ENCODE measurements at places on chromosomes 4 and X.

- DNase-seq = no peak
Measured at GRCh38 chr4:89316211-89316610, 8.6 kb upstream of the GPRIN3 start.

GRCh38 chr4:75723163-75724065 lies 963 bp upstream of the USO1 start:
- no peak for DNase-seq

GRCh38 chrX:20988118-20988517 lies 386.1 kb upstream of the CNKSR2 start:
- no peak for DNase-seq

DNA sequence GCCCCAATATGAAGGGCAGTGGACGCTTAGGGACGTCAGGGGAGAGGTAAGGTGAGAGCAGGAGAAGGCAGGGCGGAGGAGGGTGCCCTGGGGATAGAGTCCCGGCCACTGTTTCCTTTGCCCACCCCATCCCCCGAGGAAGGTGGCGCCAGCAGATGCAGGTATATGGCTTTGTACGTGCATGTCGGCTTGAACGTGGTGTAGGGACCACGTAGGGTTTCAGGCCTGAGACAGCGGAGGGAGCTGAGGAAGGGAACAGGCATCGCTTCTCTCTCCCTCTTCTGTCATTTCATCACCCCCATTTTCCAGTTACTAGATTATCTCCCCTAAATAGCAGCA lies 97.9 kb downstream of the PHKA2 start:
- no peak for DNase-seq

DNA sequence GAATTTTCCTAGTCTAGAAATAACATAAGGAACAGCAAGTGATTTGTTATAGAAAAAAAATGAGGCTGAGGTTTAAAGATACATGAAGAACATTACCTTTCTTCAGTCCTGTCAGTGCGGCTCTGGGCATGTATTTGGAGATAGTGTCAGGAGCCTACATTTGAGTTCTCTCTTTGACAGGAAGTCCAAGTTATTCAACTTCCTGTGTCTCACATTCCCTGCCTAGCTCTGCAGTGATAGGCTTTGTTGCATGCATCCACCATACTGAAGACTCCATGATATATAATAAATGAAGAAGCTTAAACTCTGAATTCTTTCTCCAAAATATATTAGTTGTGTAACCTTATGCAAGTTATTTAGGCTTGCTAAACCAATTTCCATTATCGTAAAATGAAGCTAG lies 148.7 kb downstream of the RELL1 start:
- DNase-seq = no peak

DNA sequence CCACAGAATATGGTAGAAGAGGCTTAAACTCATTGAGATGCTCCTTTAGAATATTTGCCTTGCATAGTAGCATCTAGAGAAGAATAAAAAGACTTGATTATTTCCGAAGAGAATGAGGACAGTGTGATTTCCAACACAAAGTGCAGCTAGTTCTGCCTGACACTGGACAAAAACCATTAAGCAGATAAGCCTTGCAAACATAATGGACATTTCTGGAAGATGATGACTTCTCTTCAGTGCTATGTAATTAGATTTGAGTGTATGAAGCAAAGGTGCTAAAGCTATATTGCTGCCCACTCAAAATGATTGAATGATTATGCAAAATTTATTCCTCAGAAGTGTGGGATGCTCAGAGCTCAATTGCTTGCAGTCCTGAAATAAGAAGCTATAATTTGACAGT lies 156.4 kb downstream of the VEGFC start:
- no peak for DNase-seq

- no peak for DNase-seq
Measured at GRCh38 chr4:86876894-86877685, 15.1 kb downstream of the C4orf36 start.

- DNase-seq = no peak
Measured at GRCh38 chrX:57329008-57329407, 42.5 kb downstream of the FAAH2 start.

GRCh38 chr4:7719354-7720174 lies 220.1 kb downstream of the AFAP1 start:
- DNase-seq = no peak

GRCh38 chrX:9336456-9336855 lies 128.4 kb upstream of the TBL1X start:
- DNase-seq = no peak

- DNase-seq = no peak
Measured at GRCh38 chr4:57214654-57215411, 104.6 kb upstream of the IGFBP7 start.

GRCh38 chr4:139887962-139888735 lies 222.5 kb downstream of the MGST2 start:
- DNase-seq = no peak

GRCh38 chr4:81621490-81621889 lies 149.8 kb upstream of the RASGEF1B start:
- DNase-seq = no peak

- no peak for DNase-seq
Measured at GRCh38 chr4:4555916-4556315, 14.1 kb upstream of the STX18 start.

- no peak for DNase-seq
Measured at GRCh38 chrX:39854772-39855747, 242.7 kb downstream of the BCOR start.

DNA sequence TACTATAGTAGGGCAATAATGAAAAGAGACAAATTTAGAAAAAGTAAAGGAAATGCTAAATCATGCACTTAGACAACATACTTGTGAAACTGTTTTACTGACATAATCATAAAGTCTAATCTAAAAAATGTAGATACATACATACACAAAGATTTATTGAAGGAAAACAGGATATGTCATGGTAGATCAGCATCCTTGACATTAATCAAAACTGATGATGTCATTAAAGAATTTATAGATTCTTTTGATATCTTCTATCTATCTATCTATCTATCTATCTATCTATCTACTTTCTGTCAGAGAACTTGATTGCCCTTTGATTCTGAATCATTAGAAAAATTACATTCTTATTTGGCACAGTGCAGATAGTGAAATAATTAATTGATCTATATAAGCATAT lies 311.3 kb downstream of the CCSER1 start:
- DNase-seq = no peak

GRCh38 chrX:15566244-15566643 lies 34.5 kb downstream of the ACE2 start:
- no peak for DNase-seq

DNA sequence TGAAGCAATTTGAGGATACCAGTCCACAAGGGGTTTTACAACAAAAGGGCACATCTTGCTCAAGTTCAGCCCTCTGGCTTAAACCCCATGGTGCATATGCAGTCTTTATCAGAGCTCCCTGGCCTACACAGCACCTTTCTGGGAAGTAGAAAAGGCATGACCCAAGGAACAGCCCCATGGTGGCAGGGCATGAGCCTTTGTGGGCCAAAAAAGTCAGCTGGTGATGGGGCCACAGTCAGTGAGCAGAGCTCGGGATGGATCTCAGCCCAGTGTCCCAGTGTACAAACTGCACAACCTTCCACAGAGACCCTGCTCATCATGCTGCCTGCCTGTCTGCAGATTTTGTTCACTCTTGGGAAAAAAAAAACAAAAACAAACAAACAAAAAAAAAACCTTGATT lies 22.3 kb upstream of the TMEM165 start:
- DNase-seq = no peak

DNA sequence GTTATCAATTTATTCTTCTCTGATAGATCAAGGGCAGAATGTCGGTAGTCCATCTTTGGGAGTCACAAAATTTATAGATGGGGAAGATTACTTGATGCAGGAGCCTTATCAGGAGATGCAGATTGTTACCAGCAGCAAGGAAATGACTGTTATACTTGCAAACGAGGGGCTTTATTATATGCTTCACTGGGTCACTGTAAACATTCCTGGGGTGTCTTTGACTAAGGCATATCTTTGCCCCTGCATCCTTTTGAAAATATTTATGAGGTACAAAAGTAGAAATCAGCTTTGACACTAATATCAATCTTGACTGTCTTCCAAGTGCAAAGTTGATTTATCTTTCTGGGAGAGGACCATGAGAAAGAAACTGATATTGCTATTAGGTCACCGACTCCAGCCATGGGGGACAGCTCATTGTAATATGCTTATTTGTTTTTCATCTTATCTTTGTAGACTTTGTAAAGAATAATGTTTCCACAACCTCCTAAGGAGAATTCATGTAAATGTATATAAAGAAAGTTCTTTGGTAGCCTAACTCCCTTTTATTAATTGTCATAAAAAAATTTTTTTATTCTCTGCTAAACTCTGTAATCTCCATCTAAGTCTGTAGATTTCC lies 177.3 kb upstream of the EMCN start:
- DNase-seq = no peak

DNA sequence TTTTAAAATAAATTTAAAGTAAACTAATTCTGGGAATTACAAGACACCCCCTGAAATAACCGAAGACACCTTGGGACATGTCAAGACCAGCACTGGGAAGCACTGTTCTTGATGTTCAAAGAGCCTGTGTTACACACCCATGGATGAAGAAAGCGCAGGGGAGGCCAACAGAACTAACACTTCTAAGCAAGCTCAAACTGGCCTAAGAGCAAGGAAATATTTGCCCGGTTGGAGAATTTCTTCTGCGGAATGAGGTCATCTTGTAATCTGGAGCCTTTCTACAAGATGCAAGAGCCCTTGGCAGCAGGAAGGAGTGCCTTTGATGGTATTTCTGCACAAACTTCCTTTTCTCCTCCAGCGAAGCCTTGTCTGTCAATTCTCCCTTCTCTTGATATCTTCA lies 9.3 kb upstream of the EFHC2 start:
- DNase-seq = no peak

DNA sequence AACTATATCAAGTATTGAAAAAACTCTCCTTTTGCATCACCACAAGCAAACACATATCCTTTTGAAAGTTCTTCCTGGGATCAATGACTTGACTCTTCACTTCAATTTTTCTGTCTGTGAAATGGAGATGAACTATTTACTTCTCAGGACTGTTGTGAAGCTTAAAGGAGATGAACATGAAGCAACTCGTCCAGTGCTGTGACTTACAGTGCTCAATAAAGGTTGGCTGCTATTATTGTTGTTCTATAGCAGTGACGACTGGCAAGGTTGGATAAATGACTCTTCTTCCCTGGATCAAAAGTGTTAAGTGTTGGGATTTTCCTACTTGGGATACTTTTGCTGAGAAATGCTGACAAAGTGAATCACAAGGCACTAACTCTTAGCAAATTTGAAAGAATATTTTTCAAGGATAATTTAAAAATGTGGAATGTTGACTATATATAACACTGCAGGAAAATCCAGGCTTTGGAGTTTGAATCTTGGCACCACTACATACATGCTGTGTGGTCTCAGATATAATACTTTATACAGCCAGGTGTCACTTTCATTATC lies 13.7 kb downstream of the FRAS1 start:
- no peak for DNase-seq

DNA sequence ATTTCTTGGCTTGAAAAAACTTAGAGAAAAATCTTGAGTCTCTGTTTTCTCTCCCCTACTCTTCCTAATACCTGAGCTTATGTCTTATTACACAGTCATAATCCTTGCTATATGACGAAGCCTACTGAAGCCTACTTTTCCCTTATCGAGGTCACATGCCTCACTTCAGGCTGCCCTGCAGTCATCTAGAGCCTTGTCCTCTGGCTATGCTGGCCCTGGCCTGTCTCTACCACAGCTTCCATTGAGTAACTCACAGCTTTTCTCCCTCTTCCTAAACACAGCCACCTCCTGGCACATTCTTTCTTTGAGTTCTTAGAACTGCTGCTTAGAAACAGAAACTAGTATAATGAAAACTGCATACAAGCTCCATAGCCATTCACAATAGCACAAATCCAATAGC lies 1698.3 kb downstream of the STIM2 start:
- no peak for DNase-seq

DNA sequence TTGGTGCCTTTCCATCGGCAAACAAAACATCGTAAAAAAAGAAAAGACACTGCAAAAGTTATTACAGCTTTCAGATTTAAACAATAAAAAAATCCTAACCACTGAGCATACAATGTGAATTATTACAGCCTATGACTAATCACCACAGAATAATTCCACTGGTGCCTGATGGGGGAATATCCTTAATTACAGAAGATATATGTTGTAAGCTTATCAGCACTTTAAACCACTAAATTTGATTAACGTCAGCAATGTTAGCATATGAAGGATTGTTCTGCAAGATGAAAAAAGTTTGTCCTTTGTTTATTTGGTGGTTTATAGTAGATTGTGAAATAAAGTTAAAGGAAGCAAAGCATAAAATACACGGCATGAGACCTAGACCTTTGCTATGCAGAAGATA lies 210.2 kb upstream of the ADAMTS3 start:
- no peak for DNase-seq

GRCh38 chrX:88560673-88561330 lies 186.2 kb upstream of the CPXCR1 start:
- DNase-seq = no peak

GRCh38 chrX:76172325-76172893 lies 453 bp upstream of the PBDC1 start:
- no peak for DNase-seq

DNA sequence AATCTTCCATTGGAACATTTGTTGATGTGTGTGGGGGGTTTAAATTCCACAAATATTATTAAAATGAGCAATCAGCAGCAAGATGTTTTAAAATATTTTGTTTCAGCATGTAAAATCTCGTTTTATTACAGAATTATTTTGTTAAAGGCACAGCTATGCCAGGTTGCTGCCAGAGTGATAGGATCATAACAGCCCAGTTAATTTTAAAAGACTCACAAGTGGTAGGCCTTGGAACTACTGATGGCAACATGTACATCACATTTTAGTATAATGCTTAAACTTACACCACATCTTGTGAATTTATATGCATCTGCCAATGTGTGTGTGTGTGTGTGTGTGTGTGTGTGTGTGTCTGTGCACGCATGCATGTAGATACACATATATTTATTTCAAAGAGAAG lies 97.8 kb upstream of the SPRY1 start:
- DNase-seq = no peak

GRCh38 chr4:86043755-86044592 lies 315.9 kb downstream of the MAPK10 start:
- no peak for DNase-seq

- no peak for DNase-seq
Measured at GRCh38 chrX:110258552-110258951, 59.3 kb downstream of the AMMECR1 start.

DNA sequence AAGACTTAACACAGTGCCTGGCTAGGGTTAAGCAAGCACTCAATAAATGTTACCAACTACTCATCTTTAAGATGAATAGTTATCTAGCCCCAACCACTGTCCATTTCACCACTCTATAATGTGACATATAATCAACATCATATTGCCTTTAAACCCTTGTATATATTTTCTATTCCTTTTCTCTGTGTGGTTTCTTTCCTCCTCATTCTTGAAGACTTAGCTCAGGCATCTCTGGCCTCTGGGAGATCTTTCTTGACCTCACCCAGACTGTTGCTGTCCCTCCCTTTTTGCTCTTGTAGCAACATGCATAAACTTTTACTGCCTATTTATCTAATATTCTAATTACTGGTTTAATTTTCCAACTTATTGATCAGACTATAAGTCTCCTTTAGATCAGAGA lies 249.9 kb upstream of the MAB21L2 start:
- DNase-seq = no peak

GRCh38 chr4:114807357-114807756 lies 208.8 kb downstream of the UGT8 start:
- DNase-seq = no peak

- DNase-seq = no peak
Measured at GRCh38 chr4:93764639-93765246, 63.8 kb upstream of the ATOH1 start.

Measured in NCI-H1417 treated with DMSO at 0.1 percent for 48 hours (cell line).